ENCODE measurements at places on chromosomes 16 and 17. TPM values are rescaled to one million over a fixed set of nuclear protein-coding genes. Genes with fewer than 3 reads are reported as not detected.
A peak's percentile ranks its signal among the peaks of the same experiment; 100 is the strongest.

KCNH4 gene
- not detected for total RNA-seq

DNA sequence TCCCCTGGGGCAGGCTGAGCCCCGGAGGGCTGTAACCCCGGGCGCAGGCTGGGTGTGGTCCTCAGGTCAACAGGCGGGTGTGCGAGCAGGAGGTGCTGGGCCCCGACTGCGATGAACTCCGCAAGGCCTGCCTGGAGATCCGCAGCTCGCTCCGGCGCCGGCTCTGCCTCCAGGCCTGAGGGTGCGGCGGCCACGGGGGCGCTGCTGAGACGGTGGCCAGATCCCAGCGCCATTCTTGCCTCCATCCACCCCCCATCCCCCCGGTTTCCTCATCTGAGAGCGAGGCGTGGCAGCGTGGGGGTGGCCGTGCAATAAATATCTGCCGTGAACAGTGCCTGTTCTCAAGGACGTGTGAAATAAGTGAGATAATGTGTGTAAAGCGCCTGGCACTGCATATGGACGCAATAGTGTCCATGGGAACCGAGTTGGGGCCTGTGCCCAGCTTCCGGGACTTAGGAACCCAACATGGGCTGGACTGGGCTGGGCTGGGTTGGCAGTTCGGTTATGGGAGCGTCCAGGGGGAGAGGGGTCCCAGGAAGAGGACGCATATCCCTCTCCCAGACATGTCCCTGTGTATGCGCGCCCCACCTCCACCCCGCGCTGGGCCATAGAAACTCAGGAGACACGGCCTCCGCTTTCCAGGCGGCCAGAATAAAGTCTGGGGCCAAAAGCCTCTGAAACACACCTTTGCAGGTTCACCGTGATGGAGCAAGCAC lies 15.0 kb downstream of the ZNF213 start:
- no peak for DNase-seq
- H3K27ac ChIP-seq: peak overlapping the region; percentile 87
- H3K4me1 ChIP-seq: peaks cover 28% of the 10 kb centered on the region
- no peaks in the 10 kb centered on the region for H3K27me3 ChIP-seq

SCGB1C2 gene
- not detected for total RNA-seq

DNA sequence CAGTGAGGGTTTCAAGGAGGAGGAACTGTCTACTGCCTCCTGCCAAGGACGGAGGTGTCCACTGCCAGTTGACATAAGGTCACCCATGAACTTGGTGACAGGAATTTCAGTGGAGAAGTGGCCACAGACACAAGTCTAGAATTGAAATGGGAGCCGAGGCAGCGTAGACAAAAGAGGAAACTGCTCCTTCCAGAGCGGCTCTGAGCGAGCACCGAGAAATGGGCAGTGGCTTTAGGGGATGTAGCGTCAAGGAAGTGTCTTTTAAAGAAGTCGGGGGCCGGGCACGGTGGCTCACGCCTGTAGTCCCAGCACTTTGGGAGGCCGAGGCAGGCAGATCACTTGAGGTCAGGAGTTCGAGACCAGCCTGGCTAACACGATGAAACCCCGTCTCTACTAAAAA lies 3.1 kb upstream of the SERPINF1 start:
- H3K36me3 ChIP-seq: no peaks in the 10 kb centered on the region
- peak overlapping the region; percentile 35 for H3K27ac ChIP-seq
- H3K4me3 ChIP-seq: no peak overlapping the region
- no peaks in the 10 kb centered on the region for H3K27me3 ChIP-seq

DNA sequence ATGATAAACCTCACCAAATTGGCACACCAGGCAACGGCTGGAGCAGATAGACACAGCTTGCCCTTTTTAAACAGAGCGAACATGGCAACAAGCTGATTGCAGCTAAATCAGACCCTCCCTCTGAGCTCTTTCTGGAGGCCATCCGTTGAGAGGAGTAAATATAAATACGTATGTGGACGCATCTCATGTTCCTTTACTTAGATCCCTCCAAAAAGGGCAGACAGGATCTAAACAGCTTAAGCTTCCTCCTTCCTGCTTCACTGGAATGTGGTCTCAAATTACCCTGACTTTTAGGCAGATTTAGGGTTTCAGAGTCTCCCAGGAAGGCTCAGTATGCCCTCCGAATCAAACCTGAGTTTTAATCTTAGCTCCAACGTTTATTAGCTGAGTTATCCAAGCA lies 204.7 kb upstream of the GOT2 start:
- no peaks in the 10 kb centered on the region for H3K36me3 ChIP-seq
- no peak overlapping the region for H3K27ac ChIP-seq
- H3K4me1 ChIP-seq: no peaks in the 10 kb centered on the region
- no peak for DNase-seq
- no peak overlapping the region for H3K4me3 ChIP-seq

TLCD3A gene
- total RNA-seq: 18.7 TPM

CDH8 gene
- total RNA-seq: 0.98 TPM

SOX8 gene
- total RNA-seq: 0.74 TPM

DNA sequence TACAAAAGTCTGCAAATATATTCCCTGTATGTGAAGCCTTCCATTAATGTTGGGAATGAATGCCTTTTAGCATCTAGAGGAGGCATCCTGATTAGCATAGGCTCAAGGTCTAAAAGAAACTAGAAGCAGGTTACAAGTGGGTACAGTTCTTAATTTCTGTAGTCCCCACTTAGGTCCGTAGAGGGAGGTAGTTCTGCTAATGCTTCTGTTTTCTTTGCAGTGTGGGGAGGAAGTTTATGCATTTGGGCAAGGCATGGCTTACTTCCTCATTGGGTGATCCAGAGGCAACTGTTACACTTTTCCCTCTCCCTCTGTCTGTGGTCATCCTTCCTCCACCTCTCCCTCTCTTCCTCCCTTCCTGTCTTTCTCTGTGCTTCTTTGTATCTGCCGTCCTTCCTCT lies 108.4 kb upstream of the ZKSCAN2 start:
- H3K27me3 ChIP-seq: no peaks in the 10 kb centered on the region
- H3K4me3 ChIP-seq: no peak overlapping the region
- H3K4me1 ChIP-seq: no peaks in the 10 kb centered on the region
- H3K27ac ChIP-seq: no peak overlapping the region

GRCh38 chr17:7992516-7992915 lies 9.9 kb upstream of the GUCY2D start:
- peaks cover 10% of the 10 kb centered on the region for H3K4me1 ChIP-seq
- no peaks in the 10 kb centered on the region for H3K36me3 ChIP-seq
- DNase-seq: no peak
- H3K27ac ChIP-seq: no peak overlapping the region
- no peak overlapping the region for H3K4me3 ChIP-seq
- no peaks in the 10 kb centered on the region for H3K27me3 ChIP-seq

DNA sequence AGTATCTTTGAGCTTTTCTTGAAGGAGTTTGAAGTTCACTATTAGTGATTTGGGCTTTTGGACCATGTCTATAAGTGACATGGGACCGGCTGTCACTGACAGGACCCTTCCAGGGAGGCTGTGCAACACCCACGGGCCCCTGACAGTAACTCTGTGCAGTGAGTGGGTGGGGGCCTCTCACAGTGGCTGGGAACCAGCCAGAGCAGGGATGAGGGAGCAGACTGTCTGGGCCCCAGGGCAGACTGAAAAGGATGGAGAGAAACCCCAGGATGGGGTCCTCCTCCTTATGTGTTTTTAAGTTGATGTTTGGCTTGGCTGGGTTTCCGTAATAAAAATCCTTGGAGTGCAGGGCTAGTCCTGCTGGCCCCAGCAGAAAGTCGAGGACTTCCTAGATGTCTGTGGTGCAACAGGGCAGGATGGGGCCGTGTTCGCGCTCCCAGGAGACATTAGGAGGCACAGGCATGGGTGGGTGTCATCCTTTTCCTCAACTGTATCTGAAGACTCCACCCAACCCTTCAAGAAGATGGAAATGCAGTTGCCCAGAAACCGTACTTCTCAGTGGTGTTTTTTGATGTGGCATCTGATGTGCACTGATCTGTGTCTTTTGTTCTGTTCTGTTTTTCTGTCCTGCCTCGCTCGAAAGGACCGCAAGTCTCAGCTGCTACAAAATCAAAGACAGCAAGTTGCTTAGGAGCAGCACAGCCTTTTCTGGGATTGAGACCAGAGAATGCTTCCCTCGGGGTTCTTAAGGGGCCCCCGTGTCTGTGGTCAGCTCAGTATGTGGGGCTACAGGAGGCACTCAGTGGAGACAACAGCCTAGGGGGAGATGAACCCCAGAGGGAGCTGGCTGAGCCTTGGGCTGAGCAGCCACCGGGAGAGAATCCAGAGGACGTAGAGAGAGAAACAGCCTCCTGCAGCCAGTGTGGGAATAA lies 24.2 kb downstream of the PLD6 start:
- H3K4me1 ChIP-seq: peaks cover 15% of the 10 kb centered on the region
- no peak for DNase-seq
- no peak overlapping the region for H3K4me3 ChIP-seq
- peaks cover 78% of the 10 kb centered on the region for H3K36me3 ChIP-seq
- H3K27me3 ChIP-seq: no peaks in the 10 kb centered on the region

USB1 gene
- 44.2 TPM for total RNA-seq

DNA sequence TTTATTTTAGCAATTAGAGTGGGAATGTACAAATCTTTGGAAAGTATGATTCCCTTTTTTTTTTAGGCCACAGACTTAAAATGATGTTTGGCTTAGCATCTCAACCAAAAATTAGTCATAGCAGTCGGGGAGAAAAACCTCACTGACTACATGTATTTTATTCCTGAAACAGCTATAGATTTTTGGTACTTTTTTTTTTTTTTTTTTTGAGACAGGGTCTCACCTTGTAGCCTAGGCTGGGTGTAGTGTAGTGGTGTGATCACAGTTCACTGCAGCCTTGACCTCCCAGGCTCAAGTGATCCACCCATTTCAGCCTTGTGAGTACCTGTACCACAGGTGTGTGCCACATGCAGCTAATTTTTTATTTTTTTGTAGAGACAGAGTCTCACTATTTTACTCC lies 23.4 kb downstream of the RNFT1 start:
- H3K4me3 ChIP-seq: no peak overlapping the region
- no peak overlapping the region for H3K27ac ChIP-seq
- no peaks in the 10 kb centered on the region for H3K4me1 ChIP-seq
- H3K27me3 ChIP-seq: no peaks in the 10 kb centered on the region
- DNase-seq: no peak

DNA sequence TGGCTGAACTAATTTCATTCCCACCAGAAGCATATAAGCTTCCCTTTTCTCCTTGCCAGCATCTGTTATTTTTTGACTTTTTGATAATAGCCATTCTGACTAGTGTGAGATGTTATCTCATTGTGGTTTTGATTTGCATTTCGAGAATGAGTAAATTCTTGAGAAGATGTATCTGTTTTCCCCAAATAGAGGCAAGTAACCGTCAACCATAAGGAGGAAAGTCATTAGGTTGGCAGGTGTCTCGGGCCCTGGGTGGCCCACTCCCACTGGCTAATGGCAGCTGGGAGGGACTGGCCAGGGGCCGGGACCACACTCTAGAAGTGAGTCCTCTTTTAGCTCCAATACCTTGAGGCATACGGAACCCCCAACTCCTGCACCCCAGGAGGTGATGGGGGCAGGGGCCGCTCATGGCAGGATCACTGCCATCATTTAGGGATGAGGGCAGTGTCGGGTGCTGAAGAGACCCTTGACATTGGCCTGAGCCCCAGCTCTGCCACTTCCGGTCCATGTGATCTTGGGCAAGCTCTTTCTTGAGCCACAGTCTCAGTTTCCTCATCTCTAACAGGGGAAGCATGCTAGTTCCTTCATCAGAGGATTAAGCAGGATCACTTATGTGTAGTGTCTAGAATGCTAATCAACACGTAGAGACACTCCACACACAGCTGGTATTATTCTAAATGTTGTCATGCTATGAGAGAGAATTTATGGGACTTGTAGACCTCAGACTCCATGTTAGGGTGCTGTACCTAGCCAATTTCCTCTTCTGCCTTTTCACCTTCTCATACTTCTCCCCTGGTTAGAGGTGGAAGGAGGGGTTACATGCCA lies 44.3 kb downstream of the RGS9 start:
- H3K4me3 ChIP-seq: no peak overlapping the region
- H3K4me1 ChIP-seq: peaks cover 4% of the 10 kb centered on the region
- DNase-seq: no peak
- H3K27me3 ChIP-seq: no peaks in the 10 kb centered on the region
- no peak overlapping the region for H3K27ac ChIP-seq
- no peaks in the 10 kb centered on the region for H3K36me3 ChIP-seq

CES5A gene
- not detected for total RNA-seq

GRCh38 chr16:63742150-63742549 lies 1379.7 kb downstream of the CDH11 start:
- no peak overlapping the region for H3K27ac ChIP-seq
- no peak for DNase-seq
- no peaks in the 10 kb centered on the region for H3K27me3 ChIP-seq
- H3K4me3 ChIP-seq: no peak overlapping the region
- no peaks in the 10 kb centered on the region for H3K36me3 ChIP-seq

DNA sequence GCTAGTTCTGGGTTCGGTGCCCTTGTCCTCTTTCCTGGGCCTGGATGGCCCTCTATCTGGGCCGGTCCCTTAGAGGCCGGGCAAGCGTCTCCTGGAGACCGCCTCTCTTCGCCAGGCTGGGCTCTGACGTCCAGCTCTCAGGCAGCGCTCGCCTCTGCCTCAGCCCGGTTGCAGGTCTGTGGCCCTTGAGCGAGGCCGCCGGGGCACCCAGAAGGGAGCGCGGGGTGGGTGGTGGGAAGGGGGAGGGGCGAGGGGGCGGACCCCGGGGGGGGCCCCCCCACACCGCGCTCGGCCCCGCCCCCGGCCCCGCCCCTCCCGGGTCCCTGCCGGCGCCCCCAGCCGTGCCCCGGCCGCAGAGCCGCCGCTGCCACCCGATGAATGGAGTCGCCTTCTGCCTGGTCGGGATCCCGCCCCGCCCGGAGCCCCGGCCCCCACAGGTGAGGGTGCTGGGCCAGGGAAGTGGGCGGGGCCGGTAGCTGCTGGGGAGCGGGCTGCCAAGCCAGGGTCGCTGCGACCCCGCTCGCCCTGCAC lies at the start of gene ARHGAP23:
Gene ARHGAP23 (plus strand): TSS at position 353 of the 531 bp plus-strand sequence. CDS start 22 bp downstream, at position 375.
- peaks cover 59% of the 10 kb centered on the region for H3K4me1 ChIP-seq
- no peaks in the 10 kb centered on the region for H3K36me3 ChIP-seq
- peak within 1 kb of the TSS; percentile 92 for H3K27ac ChIP-seq
- H3K27me3 ChIP-seq: no peaks in the 10 kb centered on the region

DNA sequence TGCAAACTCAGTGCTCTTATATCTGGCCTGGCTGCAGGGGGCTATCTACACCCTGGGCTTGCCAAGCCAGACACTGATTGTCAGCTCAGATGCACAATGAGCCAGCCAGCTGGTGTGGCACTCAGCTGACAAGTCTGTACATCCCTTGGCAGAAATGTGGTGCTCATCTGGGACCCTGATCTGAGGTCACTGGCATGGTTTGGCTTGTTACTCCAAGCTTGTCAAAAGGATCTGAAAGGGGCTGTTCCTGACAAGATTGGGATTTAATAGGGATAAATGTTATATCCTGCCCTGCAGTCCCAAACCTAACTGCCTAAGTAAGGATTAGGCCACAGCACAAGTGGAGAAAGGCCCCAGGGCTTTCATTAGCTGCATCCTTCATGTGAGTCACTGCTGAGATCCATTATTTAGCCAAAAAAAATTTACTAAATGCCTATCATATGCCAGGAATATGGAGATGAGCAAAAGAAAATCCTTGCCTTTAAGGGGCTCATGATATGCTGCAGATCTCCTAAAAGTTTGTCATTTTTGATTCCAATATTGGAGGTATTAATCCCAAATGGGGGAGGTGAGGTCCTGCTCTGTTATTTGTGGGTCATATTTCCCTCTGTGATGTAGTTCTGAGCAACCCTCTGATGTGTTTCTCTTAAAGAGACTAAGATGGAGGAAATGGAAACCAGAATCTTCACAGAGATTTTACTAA lies 6.3 kb downstream of the SLC6A2 start:
- no peaks in the 10 kb centered on the region for H3K27me3 ChIP-seq
- H3K36me3 ChIP-seq: no peaks in the 10 kb centered on the region
- H3K4me3 ChIP-seq: no peak overlapping the region
- no peak for DNase-seq
- H3K27ac ChIP-seq: peak overlapping the region; percentile 58

GRCh38 chr16:85610059-85610445 lies 3.1 kb upstream of the GSE1 start:
- H3K4me3 ChIP-seq: no peak overlapping the region
- no peaks in the 10 kb centered on the region for H3K27me3 ChIP-seq
- no peaks in the 10 kb centered on the region for H3K36me3 ChIP-seq
- H3K27ac ChIP-seq: peak overlapping the region; percentile 84
- H3K4me1 ChIP-seq: peaks cover 78% of the 10 kb centered on the region

EMC6 gene
- 18.9 TPM for total RNA-seq
